ENCODE measurements at places on chromosomes 7 and 10. TPM values are rescaled to one million over a fixed set of nuclear protein-coding genes. Genes with fewer than 3 reads are reported as not detected.

GRCh38 chr10:57992321-57993077, 275.2 kb downstream of the IPMK start:
- H3K4me1 ChIP-seq: no peaks in the 10 kb centered on the region
- no peak for DNase-seq

DNA sequence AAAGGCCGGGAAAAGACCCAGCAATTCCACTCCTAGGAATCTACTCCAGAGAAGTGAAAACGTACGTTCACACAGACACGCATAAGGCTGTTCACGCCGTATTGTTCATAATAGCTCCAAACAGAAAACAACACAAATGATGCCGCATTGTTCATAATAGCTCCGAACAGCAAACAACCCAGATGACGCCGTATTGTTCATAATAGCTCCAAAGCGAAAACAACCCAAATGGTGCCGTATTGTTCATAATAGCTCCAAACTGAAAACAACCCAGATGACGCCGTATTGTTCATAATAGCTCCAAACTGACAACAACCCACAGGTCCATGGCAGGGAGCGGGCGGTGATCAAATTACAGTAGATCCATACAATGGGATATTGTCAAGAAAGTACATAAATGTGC, 85.2 kb upstream of the DNAAF5 start:
- no peak overlapping the region for H3K4me3 ChIP-seq
- H3K27ac ChIP-seq: no peak overlapping the region
- H3K4me1 ChIP-seq: peaks cover 18% of the 10 kb centered on the region
- peaks cover 16% of the 10 kb centered on the region for H3K36me3 ChIP-seq
- H3K27me3 ChIP-seq: no peaks in the 10 kb centered on the region

PTF1A gene
- not detected for total RNA-seq

DNA sequence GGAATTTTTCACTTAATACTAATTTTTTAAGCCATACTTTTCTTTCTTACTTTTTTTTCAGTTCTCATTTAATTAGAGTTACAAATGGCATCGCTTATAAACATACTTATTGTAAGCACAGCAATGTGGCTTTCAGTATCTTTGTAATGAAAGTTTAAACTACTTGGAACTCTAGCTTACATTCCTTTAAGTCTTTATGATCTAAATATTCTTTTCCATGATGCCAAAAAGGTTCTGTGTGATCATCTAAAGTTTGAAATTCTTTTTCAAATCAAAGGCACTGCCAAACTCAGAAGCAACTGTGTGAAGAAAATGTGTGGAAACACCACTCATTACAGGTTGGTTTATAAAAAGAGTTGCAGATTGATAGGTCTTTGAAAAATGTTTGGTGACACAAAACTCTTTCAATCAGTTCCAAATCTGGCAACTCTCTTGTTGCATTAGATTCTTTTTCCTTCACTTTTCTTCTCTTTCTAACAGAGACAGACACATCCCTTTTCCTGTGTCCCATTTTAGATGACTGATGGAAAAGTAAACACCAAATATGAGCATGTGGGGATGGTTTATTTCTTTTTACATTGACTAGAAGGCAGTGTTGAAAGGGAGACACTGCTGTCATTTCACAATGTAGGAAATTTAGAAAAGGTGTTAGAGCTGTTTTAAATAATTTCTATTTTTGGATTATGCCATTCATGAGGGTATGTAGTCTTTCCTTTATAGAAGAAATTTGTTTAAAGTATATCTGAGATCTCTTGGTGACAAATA, 392.3 kb downstream of the SUGCT start:
- H3K4me3 ChIP-seq: no peak overlapping the region
- no peak overlapping the region for H3K27ac ChIP-seq
- H3K27me3 ChIP-seq: peaks cover 9% of the 10 kb centered on the region
- no peak for DNase-seq
- H3K4me1 ChIP-seq: no peaks in the 10 kb centered on the region

NUTM2E gene
- total RNA-seq: 0.13 TPM

All from activated CD8-positive, alpha-beta T cell treated with anti-CD3 and anti-CD28 coated beads, Interleukin-2, amount 10 ng/mL, durations not matched to agents 7 days and 5 days (primary cell).